GM23248 (cell line): ENCODE measurements at places on chromosomes 5 and 9.

DNA sequence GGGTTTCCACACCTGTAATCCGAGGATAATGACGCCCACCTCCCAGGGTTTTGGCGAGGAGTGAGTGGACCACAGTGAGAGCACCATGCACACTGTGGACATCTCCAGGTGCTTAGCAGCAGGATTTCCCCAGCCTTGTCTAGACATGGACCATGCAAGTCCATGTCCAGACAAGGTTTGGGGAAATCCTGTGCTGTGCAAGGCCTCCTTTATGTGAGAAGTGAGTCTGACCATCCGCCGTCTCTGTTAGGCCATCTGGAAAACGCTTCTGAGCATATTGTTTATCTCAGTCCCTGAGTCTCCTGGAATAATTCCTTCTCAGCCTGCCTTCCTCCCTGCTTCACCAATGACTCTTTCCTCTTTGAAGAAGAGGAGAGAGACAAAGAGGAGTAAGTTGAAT lies 26.2 kb upstream of the TNFAIP8 start:
- DNase-seq: no peak

GRCh38 chr9:4333787-4334186 lies 33.9 kb upstream of the GLIS3 start:
- DNase-seq: no peak

- no peak for DNase-seq
These were observed 549.1 kb downstream of the MTRR start for GRCh38 chr5:8418049-8418426.

- DNase-seq: peak; percentile 92
These were observed 134.5 kb downstream of the PALM2AKAP2 start for GRCh38 chr9:109914280-109915027.

DNA sequence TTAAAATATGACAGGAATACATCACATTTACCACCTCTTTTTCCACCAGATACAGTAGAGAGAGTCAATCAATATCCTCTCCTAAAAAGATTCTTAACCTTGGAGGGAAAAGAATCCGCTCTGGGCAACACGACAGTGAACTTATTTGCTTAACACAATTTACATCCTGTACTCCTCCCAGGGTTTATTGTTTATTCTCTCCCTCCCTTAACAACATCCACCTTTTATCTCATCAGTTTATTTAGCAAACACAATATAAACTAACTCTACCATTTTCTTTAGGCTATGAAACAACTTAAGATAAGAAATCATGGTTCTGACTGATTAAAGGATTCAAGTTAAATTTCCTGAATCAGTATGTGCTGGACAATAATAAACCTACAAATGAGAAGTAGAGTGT lies 50.9 kb downstream of the CERT1 start:
- no peak for DNase-seq

DNA sequence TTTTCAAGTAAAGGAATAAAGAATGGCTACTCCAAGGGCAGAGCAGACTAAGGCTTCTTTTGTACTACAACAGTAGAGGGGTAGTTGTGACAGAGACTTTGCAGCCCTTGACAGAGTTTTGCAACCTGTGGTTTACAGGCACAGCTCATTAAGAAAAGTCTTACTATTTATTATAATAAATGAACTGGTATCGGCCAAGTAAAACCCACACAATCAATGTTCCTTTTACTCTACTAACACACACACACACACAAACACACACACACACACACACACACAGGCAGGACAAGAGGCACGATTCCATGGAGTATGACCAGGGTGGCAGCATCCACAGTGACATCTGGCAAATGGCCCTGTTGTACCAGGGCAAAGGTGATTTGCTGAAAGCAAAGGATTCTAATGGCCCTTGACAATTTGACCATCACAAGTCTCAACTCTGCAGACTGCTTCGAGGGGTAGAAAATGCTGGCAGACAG lies 59.1 kb upstream of the GOLPH3 start:
- no peak for DNase-seq

DNA sequence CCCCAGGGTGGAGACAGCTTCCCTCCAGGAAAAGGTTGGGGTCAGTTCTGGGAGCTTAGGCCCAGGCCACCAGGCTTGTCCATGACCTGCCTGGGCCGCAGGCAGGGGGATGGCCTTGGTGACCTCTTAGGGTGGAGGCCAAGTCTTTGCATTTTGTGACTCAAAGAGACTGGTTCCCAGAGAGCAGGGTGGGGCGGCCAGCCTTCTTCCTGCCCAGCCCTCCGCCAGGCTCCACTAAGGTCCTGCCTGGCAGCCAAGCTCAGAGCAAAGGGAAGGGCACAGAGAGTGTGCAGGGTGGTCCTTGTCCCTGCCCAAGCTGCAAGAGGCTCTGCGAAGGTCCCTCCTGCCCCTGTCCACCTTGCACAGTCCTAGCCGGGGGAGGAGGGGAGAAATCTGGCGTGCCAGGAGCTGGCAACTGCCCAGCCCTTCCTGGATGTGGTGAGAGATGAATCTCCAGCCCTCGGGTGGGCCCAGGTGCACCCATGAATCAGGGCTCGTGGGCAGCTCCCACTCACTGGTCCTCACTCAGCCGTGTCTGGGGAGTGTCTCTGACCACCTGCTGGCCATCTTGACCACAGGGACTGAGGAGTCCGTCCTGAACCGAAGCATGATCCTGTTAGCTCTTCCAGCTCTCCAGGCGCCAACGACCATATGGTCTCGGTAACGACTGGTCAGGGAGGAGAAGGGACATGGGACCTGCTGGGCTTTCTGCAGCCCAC lies 2.3 kb upstream of the PTGDS start:
- no peak for DNase-seq

GRCh38 chr9:81787747-81788632 lies 98.6 kb upstream of the TLE1 start:
- peak; percentile 94 for DNase-seq

DNA sequence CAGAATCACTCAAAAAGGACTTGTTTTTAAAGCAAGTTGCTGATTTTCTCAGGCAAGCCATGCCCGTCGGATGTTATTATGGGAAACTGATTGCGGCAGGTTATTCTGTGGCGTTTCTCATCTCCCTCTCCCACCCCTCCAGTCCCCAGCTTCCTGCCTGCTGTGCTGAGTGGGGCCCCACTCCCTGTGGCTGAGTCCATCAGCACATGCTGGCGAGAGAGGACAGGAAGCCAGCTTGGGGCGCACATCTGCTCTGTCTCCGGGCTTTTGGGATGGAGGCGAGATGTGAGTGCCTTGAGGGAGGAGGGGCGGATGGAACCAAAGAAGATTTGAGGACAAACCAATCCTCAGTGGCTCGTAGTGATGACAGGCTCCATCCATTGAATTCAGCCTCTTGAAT lies 108.0 kb downstream of the DAPK1 start:
- no peak for DNase-seq

DNA sequence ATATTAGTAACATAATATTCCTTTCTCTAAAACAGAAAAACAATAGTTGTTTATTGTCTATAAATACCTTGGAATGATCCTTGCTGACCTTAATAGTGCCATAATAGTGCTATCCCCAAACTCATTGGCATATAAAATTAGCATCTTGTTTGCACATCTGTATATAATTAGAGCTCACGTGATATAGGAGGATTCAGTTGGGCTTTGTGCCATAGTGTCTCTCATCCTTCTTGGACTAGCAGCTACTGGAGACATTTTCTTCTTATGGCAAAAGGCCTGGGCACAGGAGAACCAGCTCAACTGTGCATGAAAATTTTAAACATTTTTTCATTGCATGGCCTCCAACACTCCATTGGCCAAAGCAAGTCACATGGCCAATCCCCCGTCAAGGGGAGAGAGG lies 342.5 kb downstream of the SPATA31D1 start:
- peak; percentile 25 for DNase-seq

- peak; percentile 35 for DNase-seq
These were observed 2.0 kb upstream of the RXFP3 start for GRCh38 chr5:33934176-33934575.

DNA sequence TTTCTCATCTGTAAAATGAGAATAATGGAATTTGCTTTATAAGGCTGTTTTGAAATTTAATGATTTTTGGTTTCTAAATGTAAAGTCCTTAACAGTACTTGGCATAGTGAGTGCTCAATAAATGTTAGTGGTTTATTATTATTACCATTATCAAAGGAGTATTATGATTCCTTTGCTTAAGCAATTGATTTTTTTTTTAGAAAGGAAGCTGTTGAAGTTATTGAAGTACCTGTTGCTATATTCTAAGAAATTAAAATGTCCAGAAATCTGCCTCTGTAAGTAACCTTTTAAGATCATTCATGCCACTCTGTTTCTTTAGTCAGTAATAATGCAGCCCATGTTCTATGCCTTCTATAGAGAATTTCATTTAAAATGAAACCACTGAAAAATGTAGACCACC lies 15.0 kb downstream of the SMAD5 start:
- no peak for DNase-seq

DNA sequence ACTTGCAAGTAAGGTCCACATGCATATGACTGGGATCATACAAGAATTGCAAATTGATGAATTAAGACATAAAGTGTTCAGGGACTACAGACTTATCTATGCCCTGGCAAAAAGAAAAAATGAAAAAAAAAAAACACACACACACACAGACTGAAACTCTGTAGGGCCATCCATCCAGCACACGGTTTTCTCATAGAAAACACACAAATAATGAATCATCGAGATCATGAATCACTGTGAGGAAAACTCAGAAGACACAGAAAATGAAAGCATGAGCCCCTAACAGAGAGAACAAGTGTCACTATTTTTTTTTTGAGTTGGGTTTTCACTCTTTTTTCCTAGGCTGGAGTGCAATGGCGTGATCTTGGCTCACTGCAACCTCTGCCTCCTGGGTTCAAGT lies 185.2 kb downstream of the IRX2 start:
- DNase-seq: no peak

- DNase-seq: no peak
These were observed 395.8 kb downstream of the KDM4C start for GRCh38 chr9:7153566-7153965.

GRCh38 chr5:109690242-109690974 lies 681 bp downstream of the MAN2A1 start:
- peak; percentile 72 for DNase-seq

DNA sequence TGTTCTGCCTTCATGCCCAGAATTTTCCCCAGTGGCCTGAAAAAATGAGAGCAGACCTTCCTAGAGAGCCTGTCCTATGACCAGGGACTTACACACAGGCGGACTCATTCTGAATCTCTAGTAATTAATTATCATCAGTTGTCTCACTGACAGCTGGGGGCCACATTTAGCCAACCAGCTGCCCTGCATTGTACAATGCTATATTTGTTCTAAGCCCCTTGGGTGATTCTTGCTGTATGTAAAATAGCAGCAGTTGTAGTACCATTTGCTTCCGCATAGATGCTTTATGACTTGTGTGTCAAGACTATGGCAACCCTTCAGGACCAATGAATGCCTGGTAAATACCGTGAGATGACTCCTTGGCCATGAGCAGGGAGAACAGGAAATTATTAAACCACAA lies 415.4 kb upstream of the SEMA6A start:
- DNase-seq: no peak

DNA sequence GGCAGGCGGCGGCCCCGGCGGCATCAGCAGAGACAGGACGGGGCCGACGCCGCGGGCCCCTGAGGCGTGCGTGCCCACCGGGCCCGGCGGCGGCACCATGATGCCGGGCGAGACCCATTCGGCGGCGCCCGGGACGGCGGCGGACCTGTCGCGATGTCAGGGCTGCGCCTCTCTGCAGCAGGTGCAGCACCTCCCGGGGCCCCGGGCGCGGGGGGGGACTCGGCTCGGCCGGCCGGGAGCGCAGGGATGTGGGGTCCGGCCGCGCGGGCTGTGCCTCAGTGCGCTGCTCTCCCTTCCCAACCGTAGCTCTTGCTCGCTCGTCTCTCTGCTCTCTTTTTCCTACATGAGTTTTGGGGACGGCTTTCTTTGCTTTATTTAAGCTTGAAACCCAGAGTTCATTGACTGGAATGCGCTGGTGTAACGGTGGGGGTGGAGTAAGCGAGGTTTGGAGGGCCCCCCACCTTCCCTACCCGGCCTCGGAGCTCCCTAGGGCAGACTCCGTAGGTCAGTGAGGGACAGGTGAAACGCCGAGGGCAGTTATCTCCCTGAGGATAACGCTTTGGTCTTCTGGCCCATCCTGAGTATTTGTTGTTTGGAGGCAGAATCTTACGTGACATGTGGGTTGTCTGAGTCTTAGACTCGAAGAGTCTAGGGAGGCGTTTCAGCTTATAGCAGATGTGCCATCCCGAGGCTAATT lies 490 bp downstream of the ICE1 start:
- DNase-seq: peak; percentile 53

DNA sequence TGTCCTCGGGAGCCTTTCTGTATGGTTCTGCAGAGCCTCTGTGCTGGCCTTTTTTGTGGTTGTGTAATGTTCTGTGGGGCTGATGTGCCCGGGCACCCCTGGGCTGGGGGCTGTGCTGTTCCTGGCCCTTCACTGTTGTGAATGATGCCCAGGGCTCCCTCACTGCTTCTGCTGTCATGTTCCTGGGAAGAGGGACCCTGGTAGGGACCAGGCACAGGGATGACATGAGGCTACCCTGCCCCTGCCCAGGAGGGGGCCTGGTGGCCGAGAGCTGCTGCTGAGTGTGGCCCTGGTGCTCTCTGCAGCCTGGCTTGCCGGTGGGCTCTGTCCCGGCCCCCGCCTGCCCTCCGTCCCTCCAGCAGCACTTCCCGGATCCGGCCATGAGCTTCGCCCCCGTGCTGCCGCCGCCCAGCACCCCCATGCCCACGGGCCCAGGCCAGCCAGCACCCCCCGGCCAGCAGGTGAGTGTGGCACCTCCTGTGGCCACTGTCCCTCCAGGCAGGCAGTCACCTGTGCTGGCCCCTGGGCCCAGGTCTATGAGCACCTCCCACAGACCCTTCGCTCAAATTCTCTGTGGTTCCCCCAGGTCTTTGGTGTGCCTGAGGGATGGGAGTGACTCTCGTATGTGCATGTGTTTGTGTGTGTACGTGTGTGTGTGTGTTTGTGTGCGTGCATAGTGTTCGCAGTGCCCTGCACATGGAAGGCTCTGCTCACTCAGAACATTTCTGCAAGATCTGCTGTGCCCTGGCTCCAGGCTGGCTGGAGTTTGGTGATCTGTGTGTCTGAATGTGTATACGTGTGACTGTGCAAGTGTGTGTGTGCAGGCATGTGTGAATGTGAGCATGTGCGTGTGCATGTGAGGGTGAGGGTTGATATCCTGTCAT lies 72.3 kb downstream of the WNK2 start:
- DNase-seq: no peak

- peak; percentile 90 for DNase-seq
These were observed 502 bp upstream of the CERCAM start for GRCh38 chr9:128420060-128420650.

GRCh38 chr9:114824110-114824509 lies 18.3 kb upstream of the TNFSF15 start:
- DNase-seq: peak; percentile 65

GRCh38 chr9:2622461-2623287 lies 1.1 kb downstream of the VLDLR start:
- DNase-seq: peak; percentile 73

- DNase-seq: no peak
These were observed 129.4 kb upstream of the ICE1 start for GRCh38 chr5:5293029-5293428.
